Mesothelial cell of epicardium (in vitro differentiated cells): ENCODE measurements at places on chromosomes 4 and X.

DNA sequence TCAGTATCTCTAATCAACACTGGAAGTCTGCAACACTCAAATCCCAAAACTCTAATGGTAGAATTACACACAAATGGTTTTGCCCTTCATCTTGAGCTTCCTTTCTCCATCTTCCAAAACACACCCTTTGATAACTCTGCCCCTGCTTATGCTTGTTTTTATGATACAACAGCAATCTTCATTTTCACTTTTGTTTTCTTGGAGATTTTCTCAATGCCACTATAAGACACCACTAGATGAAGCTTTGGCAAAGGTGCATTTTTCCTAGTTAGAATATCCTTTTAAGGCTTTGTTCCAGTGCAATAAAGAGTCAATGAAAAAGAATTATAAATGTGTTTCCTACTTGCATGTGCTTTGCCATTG is 472.4 kb upstream of the NWD2 start:
- no peak overlapping the region for H3K4me3 ChIP-seq
- no peaks in the 10 kb centered on the region for H3K36me3 ChIP-seq
- H3K27me3 ChIP-seq: no peaks in the 10 kb centered on the region
- no peaks in the 10 kb centered on the region for H3K4me1 ChIP-seq
- DNase-seq: no peak

GRCh38 chr4:101600287-101600686 is 190.2 kb upstream of the BANK1 start:
- no peak overlapping the region for H3K4me3 ChIP-seq
- peaks cover 7% of the 10 kb centered on the region for H3K27me3 ChIP-seq
- no peaks in the 10 kb centered on the region for H3K36me3 ChIP-seq
- H3K27ac ChIP-seq: no peak overlapping the region
- H3K4me1 ChIP-seq: no peaks in the 10 kb centered on the region
- no peak for DNase-seq

DNA sequence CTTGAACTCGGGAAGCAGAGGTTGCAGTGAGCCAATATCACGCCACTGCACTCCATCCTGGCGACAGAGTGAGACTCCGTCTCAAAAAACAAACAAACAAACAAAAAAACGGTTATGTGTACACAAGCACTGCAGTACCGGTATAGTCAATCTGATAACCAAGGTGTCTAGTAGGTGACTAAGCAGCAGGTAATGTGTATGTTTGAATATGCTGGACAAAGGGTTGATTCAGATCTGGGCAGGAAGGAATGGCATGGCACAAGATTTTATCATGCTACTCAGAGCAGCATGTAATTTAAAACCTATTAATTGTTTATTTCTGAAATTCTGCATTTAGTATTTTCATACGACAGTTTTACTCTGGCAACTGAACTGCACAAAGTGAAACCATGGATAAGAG is 41.7 kb downstream of the MAGEC1 start:
- H3K4me3 ChIP-seq: no peak overlapping the region
- H3K36me3 ChIP-seq: no peaks in the 10 kb centered on the region
- no peaks in the 10 kb centered on the region for H3K4me1 ChIP-seq
- H3K27ac ChIP-seq: no peak overlapping the region
- no peak for DNase-seq

GRCh38 chrX:12229986-12230385 is 91.7 kb downstream of the FRMPD4 start:
- peaks cover 11% of the 10 kb centered on the region for H3K27me3 ChIP-seq
- no peaks in the 10 kb centered on the region for H3K36me3 ChIP-seq
- no peaks in the 10 kb centered on the region for H3K4me1 ChIP-seq
- no peak overlapping the region for H3K4me3 ChIP-seq

DNA sequence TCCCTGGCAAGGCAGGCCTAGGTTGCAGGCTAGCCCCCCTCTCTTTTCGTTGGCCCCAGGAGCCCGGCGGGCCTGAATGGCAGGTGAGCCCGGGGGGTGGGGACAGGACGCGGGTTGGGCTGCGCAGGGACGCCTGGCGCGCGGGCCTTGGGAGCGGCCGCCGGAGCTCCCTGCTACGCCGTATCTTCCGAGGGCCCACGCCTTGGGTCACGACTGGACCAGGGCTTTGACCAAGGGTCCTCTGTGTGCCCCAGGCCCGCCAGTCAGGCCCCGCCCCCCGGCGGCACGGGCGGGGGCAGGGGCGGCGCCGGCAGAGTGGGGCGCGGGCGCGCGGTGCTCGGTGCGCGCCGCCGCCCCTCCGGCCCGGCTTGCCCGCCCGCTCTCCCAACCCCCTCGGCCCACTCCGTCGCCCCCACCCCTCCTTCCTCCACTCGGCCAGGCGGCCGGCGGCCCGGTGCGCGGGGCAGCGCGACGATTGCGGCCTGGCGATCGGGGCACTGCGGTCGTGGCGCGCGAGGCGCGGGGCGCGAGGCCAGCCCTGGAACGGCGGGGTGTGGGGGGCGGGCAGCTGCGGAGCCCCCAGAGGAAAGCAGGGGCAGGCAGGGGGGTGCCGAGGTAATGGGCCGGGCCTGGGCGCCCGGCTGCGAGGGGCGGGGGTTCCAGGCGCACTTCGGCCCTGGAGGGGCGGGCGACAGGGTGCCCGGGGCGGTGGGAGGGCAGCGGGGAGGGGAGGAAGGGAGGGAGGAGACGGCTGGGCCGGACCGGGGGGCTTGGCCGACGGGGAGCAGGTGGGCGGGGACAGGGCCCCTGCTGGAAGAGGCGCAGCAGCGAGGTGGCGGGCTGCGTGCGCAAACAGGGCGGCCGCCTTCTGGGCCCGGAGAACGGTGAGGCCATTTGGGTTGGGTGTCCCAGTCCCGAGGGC is at the start of gene PRRG3:
PRRG3 (plus strand) TSS at position 798 of the 922 bp plus-strand sequence. CDS start 3,357 bp downstream, outside the sequence.
- peaks cover 5% of the 10 kb centered on the region for H3K4me1 ChIP-seq
- no peak within 1 kb of the TSS for H3K27ac ChIP-seq
- no peak for DNase-seq
- peak within 1 kb of the TSS; percentile 60 for H3K4me3 ChIP-seq
- H3K36me3 ChIP-seq: no peaks in the 10 kb centered on the region

DNA sequence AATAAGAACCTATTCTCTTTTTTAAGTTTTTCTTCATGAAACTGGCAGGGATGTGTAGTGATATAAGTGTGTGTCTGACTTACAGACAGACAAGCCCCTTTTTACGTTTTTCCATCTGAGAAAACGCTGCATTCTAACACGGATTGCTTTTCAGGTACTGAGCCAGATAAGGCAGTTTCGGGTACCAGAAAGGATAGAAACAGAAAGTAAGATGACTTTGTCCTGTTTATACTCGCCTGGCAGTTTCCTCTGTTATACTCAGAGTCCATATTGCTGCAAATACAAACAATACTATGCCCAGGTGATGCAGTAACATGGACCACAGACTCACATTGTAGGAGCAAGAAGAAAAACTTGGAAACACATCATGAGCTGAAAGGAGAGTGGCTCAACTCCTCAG is 2320.6 kb upstream of the AGA start:
- no peak for DNase-seq
- H3K4me3 ChIP-seq: no peak overlapping the region
- H3K4me1 ChIP-seq: no peaks in the 10 kb centered on the region
- H3K27ac ChIP-seq: no peak overlapping the region
- H3K36me3 ChIP-seq: no peaks in the 10 kb centered on the region

DNA sequence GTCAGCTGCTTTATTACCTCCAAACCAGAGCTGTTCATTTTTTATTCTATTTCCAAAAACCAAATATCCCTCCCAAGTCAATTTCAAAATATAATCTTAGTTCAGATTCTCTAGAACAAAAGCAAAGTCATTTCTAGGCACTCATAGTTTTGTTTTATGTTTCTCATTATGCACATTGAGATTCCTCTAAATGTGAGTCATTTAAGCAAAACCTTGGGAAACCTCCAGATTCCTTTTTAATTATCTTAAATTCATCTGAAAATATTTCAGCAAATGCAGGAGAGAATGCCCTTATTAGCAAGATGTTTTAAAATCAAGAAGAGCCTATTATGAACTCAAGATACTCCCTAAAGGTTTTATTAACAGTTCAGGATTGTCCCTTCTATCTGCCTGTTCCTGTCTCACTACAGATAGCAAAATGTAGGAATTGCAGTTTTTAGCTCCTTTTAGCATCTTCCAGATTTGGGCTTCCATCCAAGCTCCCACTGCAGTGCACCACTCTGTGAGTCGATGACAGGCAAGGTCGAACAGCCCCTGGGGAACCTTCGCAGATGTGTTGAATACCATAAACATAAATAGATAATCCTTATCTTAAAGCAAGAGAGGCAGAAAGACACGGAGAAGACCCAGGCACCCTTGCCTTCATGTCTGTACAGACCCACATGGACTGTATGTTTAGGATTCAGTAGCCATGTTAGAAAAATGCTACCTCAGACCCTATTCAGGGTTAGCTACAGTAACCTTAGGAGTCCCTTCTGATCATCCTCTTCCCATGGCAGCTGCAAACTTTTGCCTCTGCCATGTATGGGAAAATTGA is 11.3 kb upstream of the SLC9A7 start:
- H3K4me1 ChIP-seq: no peaks in the 10 kb centered on the region
- H3K27ac ChIP-seq: no peak overlapping the region
- DNase-seq: no peak
- no peaks in the 10 kb centered on the region for H3K36me3 ChIP-seq
- H3K4me3 ChIP-seq: no peak overlapping the region

- no peak overlapping the region for H3K4me3 ChIP-seq
- H3K36me3 ChIP-seq: no peaks in the 10 kb centered on the region
- H3K4me1 ChIP-seq: peaks cover 30% of the 10 kb centered on the region
- no peak for DNase-seq
- no peak overlapping the region for H3K27ac ChIP-seq
Observed at GRCh38 chr4:8539661-8540060, 40.5 kb upstream of the GPR78 start.

GRCh38 chr4:46894826-46895225 is 14.2 kb downstream of the COX7B2 start:
- H3K4me3 ChIP-seq: no peak overlapping the region
- H3K36me3 ChIP-seq: no peaks in the 10 kb centered on the region
- H3K4me1 ChIP-seq: no peaks in the 10 kb centered on the region
- H3K27ac ChIP-seq: no peak overlapping the region

- peak overlapping the region; percentile 30 for H3K27ac ChIP-seq
- peaks cover 6% of the 10 kb centered on the region for H3K4me1 ChIP-seq
- no peak overlapping the region for H3K4me3 ChIP-seq
- H3K36me3 ChIP-seq: peaks cover 1% of the 10 kb centered on the region
- H3K27me3 ChIP-seq: no peaks in the 10 kb centered on the region
Observed at GRCh38 chrX:136204571-136204970, 46.6 kb downstream of the MAP7D3 start.

- DNase-seq: no peak
- H3K4me1 ChIP-seq: peaks cover 2% of the 10 kb centered on the region
- no peak overlapping the region for H3K4me3 ChIP-seq
- no peaks in the 10 kb centered on the region for H3K27me3 ChIP-seq
- no peak overlapping the region for H3K27ac ChIP-seq
- peaks cover 5% of the 10 kb centered on the region for H3K36me3 ChIP-seq
Observed at GRCh38 chrX:31443654-31444053, 371.8 kb upstream of the FTHL17 start.

DNA sequence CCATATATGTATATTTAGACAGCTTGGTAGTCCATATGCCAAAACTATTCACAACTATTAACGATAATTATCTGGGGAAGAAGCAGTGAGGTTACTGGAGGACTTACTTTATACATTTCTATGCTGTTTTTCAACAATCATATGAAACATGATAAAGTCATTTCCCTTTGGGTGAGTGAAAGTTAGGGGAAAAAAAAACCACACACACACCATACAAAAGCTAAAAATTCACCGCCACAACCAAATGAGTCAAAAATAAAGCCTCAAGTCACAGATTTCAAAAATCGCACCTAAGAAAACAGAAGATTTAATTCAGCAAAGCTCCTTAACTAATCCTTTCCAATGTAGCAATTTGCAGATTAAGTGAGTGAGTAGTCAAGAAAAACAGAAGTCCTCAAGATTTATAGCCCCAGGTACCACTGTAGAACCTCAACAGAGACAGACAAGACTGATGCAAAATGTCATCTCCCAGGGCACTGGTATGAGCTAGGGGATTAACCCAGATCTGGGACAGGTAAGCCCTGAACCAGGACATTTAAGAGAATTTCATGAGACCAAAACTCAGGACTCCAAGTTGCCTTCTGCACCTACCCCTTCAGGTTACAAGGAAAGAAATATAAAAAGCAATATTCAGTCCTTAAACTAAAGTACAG is 35.1 kb downstream of the SYTL4 start:
- H3K27ac ChIP-seq: no peak overlapping the region
- no peaks in the 10 kb centered on the region for H3K27me3 ChIP-seq
- H3K4me3 ChIP-seq: no peak overlapping the region
- peaks cover 12% of the 10 kb centered on the region for H3K4me1 ChIP-seq
- no peaks in the 10 kb centered on the region for H3K36me3 ChIP-seq
- DNase-seq: no peak
